ENCODE measurements at places on chromosomes 11 and 22. TPM values are rescaled to one million over a fixed set of nuclear protein-coding genes. Genes with fewer than 3 reads are reported as not detected.

- DNase-seq: no peak
Observed at GRCh38 chr11:30436801-30437200, 113.9 kb downstream of the ARL14EP start.

DNA sequence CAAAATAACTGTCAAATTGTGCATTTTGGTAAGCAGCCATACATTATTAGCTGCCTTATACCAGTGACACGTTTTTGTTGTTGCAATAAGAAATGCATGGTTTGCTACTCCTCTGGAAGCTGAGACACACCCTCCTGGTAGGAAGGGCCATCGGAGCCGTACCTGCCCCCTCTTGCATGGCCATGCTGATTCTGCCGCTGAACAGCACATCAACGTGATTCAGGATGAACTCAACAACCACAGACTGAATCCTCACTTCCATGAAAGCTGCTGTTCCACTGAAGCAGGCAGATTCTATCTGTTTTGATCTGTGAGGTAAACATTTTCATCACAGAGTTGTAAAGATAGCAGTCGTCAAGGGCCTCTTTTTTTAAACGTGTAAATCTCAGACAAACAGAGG is 38.6 kb upstream of the TP53AIP1 start:
- DNase-seq: no peak

- DNase-seq: peak; percentile 49
Observed at GRCh38 chr22:37378642-37379058, 48.6 kb downstream of the ELFN2 start.

- peak; percentile 20 for DNase-seq
Observed at GRCh38 chr22:47292546-47293320, 530.3 kb downstream of the TBC1D22A start.

DNA sequence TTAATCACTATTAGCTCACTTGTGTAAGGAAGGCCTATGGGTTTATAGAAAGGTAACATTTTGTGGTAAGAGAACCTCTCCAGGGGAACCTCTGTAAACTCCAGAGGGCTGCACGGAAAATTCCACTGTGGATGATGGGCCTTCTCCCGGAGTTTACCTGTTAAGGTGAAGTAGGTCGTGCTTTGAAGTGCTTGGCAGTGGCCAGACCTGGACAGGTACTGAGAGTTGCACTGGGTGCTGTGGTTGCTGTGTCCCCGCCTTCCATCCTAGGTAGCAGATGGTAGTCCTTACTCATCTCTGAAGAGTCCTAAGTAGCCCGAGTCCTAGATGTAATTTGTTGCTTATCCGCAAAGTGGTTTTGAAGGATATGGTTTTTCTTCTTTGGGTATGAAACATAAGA is 133.4 kb downstream of the TEAD1 start:
- DNase-seq: no peak

The CBLIF gene
- total RNA-seq: not detected

- no peak for DNase-seq
Observed at GRCh38 chr11:101894505-101894904, 20.3 kb upstream of the CEP126 start.

DNA sequence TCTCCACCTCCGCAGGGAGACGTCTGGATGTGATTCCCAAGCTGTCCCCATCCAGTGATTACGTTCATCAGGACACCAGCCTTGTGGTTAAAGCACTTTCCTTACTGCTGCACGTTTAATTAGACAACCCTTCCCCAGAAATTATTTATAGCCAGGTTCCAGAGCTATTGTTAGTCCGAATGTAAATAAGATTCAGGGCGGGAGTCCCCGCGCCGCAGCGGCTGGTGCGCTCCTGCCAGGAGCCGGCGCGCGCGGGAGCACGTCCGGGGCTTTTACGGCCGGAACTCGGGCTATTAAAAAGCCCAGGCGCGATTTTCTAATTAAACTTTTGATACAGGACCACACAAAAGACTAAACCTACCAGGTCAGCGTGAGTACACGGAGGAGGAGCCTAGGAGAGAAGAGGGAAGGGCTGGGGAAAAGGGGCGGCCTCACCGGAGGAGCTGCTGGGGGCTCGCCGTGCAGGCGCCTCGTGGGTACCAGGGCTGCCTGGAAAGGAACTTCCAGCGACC is 538.3 kb downstream of the OPCML start:
- DNase-seq: no peak

DNA sequence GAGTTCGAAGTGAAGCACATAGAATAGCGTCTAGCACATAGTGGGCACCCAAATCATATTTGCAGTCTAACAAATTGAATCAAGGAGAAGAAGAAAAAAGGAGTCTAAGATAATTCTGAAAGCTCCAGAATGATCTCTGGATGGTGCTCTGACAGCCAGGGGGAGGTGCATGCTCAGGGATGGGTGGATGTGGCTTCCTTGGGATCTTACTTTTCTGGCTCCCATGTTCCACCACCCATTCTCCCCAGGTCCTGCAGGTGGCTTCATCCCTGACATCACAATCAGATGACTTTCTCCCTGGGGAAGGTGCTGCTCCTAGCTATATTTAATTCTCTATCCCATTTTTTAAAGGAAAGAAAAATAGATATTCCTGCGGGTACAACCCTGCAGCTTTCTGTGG is 381.9 kb downstream of the CADM1 start:
- DNase-seq: no peak

DNA sequence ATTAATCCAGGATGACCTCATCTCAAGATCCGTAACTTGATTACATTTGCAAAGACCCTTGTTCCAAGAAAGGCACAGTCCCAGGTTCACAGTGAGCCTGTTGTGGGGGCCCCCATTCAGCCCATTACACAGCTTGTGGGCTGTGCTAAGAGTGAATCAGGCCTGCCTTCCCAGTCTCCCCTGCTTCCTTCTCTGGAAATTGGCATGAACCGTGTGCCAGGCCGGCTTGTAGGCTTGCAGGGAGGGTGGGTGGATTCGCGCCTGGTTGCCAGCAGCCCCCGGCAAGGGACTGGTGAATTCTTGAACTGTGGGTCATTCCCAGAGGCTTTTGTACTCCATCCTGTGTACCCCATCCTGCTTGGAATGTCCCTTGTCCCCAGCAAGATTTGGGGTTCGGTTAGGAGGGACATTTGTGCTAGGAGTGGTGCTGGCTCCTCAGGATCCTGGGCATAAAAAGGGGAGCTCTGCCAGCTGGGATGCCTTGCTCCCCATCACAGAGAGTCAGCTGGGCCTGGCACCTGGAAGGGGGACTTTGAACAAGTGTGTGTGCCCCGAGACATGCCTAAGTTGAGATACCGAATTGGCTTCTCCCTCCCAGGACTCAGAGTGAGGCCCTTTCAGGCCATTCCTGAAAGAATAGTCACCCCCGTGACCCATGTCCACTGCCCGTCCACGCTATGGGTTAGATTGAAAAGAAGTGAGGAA is 818.2 kb downstream of the BRD1 start:
- no peak for DNase-seq

DNA sequence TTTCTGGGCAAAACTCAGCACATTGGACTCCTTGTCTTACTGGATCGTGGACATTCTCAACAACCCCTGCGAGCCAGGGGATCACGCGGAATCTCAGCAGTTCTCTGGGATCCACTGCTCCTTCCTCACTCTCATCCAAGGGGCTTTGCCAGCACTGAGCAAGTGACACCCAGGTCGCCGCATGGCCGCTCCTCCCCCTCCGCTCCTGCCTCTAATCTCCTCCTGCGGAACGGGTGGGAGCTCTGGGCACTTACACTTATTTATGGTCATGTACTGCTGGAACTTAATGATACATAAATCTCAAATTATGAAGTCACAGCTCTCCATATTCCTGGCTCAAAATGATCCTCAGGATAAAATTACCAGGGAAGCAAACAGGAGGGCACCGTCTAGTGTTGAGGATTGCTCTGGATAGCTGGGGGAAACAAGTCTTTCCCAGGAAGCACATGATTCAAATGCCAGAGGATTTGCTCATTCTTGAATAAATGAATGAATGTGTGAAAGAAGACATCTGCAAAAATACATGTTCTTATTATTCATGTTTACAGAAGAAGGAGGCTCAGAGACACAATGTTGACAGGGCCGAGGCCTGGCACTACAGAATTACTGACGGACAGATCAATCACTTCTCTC is 1077.3 kb downstream of the TBC1D22A start:
- no peak for DNase-seq

DNA sequence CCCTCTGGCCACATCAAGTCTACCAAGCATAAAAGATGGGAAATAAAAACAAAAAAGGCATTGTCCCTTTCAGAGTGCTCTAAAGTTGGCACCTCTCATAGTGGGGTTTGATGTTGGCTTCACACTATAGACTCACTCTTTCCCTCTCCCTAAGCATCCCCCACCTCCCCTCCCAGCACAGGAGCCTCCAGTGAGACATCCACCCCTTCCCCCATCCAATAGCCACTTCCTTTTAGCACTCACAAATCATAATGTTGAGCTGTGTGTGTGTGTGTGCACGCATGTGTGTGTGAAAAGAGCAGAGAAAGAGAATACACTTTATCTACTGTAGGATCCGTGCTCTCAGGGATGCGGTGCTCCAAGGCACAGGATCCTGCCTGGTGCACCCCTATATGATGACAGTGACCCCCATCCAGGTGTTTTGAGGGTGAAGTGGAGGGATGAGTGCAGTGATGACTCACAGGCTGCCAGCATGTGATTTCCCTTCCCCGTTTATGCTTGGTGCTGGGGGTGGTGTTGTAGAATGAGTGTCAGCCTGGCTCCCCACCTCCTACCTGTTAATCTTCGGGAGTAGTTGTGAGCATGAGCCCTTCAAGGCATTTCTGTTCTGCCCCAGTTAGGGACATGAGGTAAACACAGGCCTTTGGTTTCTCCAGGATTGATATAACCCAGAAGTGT is 235.2 kb upstream of the B3GAT1 start:
- DNase-seq: no peak

GRCh38 chr11:125999234-125999880 is 53.5 kb downstream of the VSIG10L2 start:
- DNase-seq: no peak

The GRAP2 gene
- total RNA-seq: not detected

GRCh38 chr11:120235024-120235628 is 4.8 kb upstream of the POU2F3 start:
- DNase-seq: peak; percentile 57

GRCh38 chr11:34065505-34066203 is 14.1 kb downstream of the CAPRIN1 start:
- no peak for DNase-seq

DNA sequence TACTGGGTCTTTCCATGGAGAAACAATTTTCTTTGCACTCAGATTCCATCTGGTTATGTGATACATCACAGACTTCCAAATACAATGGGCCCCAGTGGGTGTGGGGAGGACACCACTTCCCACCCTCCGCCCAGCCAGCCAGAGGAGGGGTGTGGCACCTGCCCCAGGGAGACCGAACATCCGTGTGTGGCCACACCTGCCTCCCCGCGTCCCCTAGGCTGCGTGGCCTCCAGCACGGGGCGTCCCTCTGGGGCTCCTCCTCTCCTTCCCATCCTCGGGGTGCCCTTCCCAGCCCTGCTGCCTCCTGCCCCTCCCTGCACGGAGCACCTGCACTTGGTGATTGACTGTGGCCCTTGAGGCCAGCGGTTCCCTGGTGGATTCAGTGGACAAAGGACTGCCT is 49.1 kb downstream of the CERK start:
- no peak for DNase-seq

DNA sequence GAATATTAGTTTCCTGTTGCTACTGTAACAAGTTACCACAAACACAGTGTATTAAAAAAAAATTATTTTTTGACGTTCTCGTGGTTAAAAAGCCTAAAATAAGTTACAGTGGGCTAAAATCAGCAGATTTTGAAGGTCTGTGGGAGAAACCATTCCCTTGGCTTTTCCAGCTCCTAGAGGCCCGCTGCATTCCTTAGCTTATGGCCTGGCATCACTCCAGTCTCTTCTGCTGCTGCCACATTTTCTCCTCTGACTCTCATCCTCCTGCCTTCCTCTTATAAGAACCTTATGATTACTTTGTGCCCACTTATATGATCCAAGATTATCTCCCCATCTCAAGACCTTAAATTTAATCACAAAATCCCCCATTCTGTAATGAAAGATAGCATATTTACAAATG is 392.7 kb downstream of the GUCY1A2 start:
- no peak for DNase-seq

- peak; percentile 24 for DNase-seq
Observed at GRCh38 chr22:23248583-23248982, 68.3 kb downstream of the BCR start.

GRCh38 chr11:79493555-79494171 is 52.8 kb upstream of the TENM4 start:
- DNase-seq: peak; percentile 70

The HBE1 gene
- total RNA-seq: not detected

The OR4C16 gene
- total RNA-seq: not detected

GRCh38 chr11:64342869-64343745 is 3.1 kb downstream of the CCDC88B start:
- DNase-seq: no peak

DNA sequence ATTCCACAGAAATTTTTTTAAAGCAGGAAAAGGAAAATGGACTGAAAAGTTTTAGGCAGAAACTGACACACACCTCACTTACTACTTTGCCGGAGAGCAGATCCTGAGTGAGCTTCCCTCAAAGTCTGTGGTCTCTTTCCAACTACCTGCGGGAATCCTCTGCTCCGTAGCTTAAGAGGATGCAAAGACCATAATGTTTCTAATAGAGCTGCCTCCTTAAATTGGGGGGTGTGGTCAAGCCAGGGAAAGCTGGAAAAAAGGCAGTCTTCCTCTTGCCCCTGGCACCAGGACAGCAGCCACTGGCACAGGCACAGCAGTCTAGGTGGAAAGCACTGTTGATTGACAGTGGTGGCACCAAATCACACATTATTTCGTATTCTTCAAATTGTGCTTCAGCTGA is at the start of gene ETS1:
TSS of gene ETS1 (minus strand) at position 144 of the 400 bp plus-strand sequence. CDS start 14,428 bp downstream, outside the sequence.
- DNase-seq: no peak

GRCh38 chr22:21735200-21736083 is at the start of gene YPEL1:
Gene YPEL1, minus strand, starts transcription at chr22:21735794. Its CDS starts 25,050 bp downstream, at chr22:21710744.
- DNase-seq: peak; percentile 96

DNA sequence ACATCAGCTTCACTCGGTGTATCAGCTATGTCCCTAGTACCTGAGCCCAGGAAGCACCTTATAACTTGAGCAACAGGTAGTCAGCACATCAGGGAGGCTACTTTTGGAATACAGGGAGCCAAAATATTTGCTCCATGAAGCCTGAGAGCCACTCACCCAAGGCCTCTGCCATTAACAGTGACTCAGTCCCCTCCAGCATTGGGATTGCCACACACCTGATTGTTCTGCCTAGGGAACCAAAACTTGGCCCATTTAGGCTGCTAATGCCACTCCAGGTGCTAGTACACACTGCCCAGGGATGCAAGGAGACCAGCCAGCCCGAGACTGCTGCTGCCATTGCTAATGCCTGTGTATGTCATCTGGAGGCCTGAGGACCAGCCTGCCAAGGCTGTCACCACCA is 773.6 kb upstream of the TENM4 start:
- DNase-seq: no peak
